ENCODE measurements at places on chromosomes 4 and X.

DNA sequence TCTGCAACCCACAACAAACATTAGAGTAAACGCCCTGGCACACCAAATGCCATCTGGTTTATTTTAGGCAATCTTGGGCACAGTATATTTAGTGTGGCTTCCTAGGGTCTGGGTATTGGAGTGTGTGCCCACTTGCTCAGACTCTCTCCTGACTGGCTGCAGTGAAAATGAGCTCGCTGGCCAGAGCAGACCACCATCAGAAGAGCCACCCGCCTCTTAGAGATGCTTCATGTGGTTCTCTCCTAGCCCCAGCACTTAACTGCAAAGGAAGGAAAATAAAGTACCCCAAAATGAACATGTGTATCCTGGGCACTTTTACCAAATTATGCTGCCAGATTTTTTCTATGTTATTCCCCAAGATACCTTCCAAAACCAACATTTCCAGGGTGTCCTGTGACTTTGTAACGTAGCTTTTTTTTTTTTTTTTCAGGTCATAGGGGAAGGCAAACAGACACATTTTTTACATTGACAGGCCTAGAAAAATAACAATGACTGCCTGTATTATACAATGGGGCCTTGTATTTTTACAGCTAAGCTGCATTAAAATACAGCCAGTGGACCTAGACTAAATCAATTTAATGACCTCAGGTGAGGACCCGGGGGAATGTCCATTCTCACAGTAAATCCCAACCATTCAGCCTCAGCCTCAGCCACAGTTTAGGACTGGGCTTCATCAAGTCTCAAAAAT, 193.7 kb downstream of the RASL11B start:
- no peak for DNase-seq

DNA sequence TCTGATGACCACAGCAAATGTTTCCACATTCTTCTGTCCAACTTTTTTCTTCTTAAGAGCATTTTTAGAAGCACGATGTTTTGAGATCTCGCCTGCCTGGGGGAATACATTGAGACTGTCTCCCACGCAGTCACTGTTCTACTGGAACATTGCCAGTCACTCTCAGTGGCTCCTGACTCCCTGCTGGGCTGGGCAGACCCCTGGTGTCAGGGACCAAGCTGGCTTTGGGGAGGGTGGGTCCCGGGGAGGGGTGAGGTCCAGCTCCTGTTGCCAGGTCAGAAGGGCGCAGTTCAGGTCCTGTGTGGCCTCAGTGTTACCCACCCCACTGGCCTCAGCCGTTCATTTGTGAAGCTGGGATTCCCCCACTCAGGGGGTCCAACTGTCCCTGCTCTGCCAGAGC, 18.9 kb upstream of the ABLIM2 start:
- no peak for DNase-seq

GRCh38 chr4:64893205-64893604, 484.0 kb upstream of the TECRL start:
- no peak for DNase-seq

GRCh38 chr4:16160457-16160856, 65.8 kb downstream of the TAPT1 start:
- no peak for DNase-seq

GRCh38 chr4:172202480-172203076, 389.4 kb downstream of the GALNTL6 start:
- no peak for DNase-seq

DNA sequence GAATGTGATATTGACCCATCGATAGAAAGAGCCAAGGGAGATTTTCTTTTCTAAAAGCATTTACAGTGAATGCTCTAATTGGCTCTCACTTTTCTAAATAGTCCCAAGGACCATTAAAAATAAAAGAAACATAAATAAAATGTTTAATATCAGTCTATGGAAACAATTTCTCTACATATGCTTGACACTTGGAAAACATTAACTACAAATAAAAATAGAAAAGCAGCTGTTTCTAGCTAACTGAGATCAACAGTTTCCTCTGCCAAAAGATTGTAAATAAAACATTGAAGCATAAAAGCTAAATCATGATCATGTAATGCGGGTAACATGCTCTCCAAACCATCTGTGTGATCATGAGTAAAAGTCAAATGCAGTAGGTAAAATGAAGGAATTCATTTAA, 49.7 kb downstream of the CORIN start:
- DNase-seq, result no peak

DNA sequence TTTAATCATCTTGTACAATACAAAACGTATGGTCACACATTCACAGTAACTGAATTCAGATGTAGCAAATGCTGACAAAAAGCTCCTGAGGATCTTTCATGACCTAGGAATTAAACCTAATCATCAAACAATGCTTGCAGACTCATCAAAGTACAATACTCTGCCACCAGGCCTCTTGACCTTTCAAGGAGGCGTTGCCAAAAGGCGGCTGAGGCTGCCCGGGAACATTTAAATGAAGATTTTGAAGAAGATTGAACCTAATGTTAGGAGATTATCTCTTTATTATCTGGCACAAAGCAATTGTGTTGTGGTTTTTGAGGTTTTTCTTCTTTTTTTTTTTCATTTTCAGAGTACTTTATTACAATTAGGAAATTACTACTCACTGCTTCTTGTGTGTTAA, 340.5 kb downstream of the GALNTL6 start:
- DNase-seq, result no peak

GRCh38 chrX:45485719-45486118, 285.0 kb upstream of the DIPK2B start:
- DNase-seq, result no peak

GRCh38 chr4:87848622-87849351, 16.0 kb downstream of the MEPE start:
- DNase-seq, result peak; percentile 21

DNA sequence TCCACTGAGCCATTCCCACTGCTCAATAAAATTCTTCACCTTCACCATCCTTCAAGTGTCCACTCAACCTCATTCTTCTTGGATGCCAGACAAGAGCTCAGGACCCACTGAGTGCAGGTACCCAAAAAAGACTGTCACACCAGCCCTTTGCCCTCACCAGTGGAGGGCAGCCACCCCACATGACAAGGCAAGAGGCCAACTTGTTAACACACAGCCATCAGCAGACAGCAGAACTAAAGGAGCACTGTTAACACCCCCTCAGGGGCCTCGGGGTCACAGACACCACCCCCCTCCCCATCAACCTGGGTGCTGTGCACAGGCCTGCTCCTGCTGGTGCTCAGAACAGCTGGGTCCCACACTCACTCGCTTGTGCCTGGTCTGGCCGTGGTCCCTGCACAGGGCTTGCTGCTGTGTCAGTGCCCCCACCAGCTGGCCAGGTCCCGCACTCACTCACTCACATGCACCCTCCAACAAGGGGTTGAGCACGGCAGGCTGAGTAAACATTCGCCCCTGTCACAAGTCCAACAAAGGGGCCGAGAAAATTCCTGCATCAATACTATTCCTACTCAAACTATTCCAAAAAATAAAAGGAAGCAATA, 54.1 kb downstream of the ATRX start:
- DNase-seq, result no peak

DNA sequence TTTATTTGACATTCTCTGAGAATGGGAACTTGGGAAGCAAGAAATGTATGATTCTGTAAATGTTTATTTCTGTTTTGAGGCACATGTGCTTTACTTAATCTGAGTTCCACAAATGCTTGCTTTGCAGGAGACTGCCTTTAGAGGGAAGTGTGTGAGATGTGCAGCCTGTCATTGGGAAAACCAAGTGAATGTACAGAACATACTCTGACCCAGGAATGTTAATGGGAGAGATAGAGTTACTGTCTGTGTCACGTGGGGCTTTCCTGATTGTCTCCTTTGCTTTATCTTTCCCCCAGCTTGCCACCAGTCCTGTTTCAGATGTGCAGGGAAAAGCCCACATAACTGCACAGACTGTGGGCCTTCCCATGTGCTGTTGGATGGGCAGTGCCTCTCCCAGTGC, 218.6 kb upstream of the ANXA3 start:
- no peak for DNase-seq

DNA sequence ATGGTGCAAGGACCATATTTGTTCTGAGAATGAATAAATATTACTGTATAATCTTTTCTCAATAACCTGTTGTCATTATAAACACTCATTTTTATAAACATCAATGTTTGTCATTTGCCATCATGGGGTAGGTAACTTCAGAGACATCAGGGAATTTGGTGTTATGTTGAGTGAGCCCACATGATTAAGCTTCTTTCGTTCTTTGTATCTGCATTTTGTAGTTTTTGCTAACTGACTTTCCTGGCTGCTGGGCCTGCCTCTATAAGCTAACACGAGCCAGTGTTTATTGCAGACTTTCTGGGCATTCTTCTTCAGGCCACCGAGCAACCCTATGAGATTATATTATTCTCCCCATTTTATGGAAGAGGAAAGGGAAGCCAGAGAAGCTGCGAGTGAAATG, 48.8 kb upstream of the MTMR1 start:
- DNase-seq, result no peak

DNA sequence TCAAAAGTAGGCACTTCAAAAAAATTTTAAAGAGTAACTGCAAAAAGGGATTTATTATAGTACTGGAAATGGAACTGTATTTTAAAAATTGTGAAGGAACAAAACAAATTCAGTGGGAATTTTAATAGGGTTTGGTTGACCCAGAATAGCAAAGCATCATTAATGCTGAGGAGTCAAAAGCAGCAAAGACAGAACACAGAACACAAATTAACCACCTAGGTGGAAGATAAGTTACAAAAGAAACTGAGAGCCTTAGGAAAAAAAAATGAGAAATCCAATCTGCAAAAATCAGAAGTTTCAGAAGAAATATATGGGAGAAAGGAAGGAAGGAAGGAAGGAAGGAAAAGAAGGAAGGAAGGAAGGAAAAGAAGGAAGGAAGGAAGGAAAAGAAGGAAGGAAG, 49.2 kb upstream of the NAF1 start:
- no peak for DNase-seq

- DNase-seq, result no peak
Measured at GRCh38 chrX:11309220-11309619, 16.0 kb downstream of the AMELX start.

DNA sequence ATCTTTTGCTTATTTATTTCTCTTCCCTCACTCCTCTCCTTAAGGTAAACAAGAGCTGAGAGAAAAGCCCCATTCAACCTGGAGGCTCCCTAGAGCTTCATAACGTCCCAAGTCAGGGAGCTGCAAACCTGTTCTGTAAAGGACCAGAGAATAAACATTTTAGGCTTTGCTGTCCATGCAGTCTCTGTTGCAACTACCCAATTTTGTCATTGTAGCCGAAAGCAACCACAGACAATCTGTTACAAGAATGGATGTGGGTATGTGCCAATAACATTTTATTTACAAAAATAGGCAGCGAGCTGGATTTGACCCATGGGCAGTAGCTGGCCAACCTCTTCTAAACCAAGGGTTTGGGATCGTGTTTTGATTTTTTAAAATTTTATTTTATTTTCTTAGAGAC, 71.3 kb upstream of the TBL1X start:
- no peak for DNase-seq

- DNase-seq, result no peak
Measured at GRCh38 chrX:21490341-21490740, 116.1 kb downstream of the CNKSR2 start.

DNA sequence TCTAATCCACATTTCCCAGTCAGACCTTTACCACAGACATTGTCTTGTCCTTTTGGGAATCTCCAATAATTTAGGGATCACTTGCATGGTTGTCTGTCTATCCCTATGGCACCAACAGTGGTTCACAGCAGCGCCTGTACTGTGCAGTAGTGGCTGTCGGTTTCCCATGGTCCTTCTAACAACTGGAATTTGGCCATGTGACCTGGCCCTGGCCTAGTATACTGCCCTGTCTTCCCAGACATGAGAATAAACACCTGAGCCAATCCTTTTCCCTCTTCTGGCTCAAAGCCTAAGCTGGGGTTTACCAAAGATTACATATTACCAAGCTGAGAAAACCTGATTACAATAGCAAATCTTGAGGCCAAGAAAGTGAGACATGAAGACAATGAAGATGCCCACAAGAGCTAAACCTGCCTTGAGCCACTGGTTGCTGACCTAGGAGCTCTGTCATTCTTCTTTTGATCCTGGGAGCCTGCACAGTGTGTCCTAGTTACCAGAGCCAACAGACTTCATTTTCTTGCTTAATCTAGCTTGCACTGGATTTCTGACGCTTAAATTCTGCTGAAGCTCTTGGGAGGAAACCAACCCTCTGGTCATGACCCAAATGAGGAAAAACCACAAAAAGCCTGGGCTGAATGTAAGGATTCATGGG, 92.1 kb downstream of the SCD5 start:
- no peak for DNase-seq

GRCh38 chr4:16579866-16580265, 318.6 kb downstream of the LDB2 start:
- no peak for DNase-seq

DNA sequence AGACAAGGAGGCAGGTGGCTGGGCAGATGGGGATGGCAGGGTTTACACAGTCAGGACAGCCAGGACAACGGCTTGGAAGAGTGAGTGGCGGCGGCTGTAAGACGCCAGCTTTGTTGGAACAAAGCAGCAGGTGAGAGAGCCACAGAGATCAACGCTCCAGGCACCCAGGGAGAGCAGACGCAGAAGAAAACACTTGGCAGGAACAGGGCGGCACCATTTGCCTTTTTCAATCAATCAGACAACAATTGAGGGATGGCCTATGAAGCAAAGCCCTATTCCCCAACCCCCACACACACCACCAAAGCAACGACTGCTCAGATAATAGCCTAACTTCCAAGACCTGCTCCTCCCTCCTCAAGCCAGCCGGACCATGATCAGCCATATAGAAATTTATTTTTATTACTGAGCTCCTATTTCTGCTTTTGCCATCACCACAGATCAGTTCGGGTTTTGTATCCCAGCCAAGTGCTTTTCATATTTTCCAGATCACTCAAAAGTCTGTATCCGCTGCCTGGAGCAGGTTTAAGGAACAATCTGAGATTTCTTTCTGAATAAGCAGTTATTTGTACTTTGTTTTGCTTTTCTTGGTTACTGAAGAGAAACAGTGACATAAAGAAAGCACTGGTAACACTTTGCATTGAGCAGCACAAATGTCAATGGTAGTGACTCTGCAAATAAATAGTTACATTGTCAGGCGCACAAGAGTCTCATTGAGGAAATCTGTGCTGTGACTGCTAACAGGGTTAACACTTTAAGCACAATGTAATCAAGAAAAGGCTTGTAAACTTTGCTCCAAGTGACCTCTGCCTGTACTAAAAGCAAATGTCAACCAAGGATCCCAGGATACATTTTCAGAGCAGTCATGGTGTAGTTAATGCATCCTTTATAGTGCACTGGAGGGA, 81.8 kb upstream of the RBPJ start:
- DNase-seq, result no peak

GRCh38 chr4:74105656-74106280, 6.8 kb upstream of the CXCL2 start:
- no peak for DNase-seq

- DNase-seq, result no peak
Measured at GRCh38 chrX:63743596-63743995, 41.4 kb downstream of the ARHGEF9 start.

Data from stimulated activated CD4-positive, alpha-beta T cell treated with anti-CD3 and anti-CD28 coated beads, Interleukin-2, amount 100 ng/mL, for 48 hours (primary cell).